ENCODE measurements at places on chromosomes 7 and 10.

GRCh38 chr7:155880721-155881120 is 68.5 kb upstream of the SHH start:
- no peak for DNase-seq

- DNase-seq = no peak
These were observed 198.8 kb downstream of the TNS3 start for GRCh38 chr7:47383072-47383471.

DNA sequence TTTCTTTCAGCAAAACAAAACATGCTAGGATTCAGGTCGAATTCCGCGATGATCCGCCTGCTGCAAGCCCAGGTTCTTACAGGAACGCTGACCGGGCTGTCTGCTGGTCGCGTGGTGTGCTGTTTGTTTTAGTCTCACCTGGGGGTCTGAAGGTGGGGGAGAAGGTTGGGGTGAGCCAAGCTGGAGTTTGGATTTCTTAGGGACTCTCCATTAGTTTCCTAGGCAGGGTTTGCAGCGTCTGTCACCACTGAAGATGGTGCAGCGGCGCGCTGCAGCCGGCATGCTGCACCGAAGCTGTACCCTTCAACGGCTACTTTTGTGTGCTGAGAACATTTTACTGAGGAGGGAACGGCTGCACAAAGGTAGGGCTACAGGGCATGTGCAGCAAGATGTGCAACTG is 48.7 kb downstream of the GCC1 start:
- no peak for DNase-seq

DNA sequence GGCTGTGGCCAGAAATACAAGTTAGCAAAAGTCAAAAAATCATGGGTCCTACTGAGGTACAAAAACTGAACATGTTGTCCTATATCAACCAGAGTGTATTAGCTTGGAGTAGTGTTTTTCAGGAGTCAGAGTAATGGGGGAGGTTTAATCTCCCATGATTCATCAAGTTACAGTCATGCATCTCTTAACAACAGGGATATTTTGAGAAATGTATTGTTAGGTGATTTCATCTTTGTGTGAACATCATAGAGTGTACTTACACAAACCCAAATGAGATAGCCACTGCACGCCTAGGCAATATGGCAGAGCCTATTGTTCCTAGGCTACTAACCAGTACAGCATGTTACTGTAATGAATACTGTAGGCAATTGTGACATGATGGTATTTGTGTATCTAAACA is 14.9 kb upstream of the TES start:
- DNase-seq = no peak

GRCh38 chr7:109407756-109408155 is 838.1 kb downstream of the DNAJB9 start:
- no peak for DNase-seq

DNA sequence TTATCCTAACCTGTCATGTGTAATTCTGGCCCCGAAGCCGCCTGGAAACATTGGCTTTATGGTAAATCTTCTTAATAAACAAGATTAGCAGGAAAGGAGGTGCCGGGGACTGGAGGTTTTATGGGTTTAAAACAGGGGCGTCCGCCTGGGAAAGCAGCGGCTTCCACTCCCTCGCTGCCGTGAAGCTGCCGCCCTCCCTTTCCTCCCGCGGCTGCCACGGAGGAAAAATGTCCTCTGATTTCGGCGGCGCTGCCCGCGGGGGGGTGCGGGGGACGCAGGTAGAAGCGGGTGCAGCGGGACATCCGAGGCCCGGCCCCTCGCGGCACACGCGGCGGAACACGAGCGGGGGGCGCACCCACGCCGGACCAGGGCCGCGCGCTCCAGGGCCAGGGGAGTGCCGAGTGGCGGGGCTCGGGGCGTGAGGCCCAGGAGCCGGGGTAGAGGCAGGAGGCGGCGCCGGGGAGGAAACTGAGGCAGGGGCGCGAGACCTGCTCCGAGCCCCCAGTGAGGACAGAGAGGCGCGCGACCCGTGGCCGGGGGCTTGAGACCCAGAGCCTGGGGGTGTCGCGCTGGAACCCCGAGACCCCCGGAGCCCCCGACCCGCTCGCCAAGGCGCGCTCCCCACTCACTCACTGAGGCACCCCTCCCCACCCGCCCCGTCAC is 993 bp downstream of the PTPRN2 start:
- no peak for DNase-seq

DNA sequence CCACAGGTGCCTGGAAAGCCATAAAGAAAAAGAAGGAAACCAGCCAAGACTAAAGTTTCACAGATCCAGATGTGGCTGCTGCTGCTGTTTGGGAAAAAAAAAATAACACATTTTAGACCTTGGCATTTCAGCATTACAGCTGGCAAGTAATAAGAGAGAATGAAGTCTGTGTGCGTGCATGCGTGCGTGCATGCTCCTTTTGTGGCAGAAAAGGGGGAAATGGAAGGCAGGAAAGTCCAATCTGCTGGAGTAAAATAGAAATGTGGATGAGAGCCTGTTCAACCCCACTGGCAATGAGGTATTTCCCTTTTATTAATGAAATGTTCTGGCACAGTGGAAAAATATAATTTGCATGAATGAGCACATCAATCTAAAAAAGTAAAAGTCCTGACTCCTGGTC is 137.0 kb upstream of the SEMA3A start:
- no peak for DNase-seq

DNA sequence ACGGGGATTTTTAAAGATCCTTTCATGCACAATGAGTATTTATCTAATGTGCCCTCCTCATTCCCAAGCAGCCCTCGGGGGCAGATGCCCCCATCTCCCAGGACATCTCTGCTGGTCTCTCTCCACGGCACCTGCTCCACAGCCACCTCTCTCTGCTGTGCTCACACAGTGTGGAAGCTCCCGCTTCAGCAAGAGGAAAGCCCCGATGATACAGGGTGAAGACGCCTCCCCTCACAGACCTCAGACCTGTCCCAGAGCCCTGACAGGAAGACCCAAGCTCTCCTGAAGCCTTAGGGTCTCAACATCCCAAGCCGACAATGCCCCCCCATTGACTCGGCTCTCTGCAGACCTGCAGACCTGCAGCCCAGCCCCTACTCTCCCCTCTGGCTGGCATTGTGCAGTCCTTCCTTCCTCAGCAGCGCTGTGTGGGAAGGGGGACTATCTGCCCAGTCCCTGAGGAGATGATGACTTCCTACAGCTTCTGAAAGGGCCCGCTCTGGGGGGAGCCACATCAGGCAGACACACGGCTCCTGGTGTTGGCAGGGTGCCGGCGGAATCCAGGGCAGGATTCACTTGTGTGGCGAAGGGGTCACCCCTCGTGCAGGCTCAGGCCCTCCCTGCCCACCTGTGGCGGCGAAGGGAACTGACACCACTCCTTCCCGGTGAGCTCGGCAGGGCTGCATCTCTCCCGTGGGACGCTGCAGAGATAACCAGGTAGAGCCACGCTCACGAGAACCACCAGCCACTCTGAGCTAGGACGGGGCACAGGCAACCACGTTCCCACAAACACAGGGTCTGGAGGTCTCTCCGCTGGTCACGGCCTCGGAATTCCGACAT is 61.8 kb downstream of the PTPRN2 start:
- DNase-seq = no peak

DNA sequence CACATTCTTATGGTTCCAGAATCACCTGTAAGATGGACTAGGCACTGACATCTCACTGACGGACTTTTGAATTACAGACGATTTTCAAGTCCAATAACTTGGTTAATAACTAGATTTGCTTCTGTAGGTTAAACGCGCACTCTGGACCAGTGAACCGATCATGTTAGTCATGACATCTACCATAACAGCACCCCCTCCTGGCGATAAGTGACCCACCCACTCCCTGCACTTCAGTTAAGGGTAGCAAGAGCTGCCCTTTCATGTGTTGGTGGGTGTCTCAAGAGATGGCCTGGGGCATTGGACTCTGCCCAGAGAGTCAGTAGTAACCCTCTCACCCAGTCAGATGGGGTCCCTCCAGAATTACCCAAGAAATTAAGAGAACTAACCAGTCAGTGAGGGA is 12.9 kb downstream of the GRM8 start:
- DNase-seq = no peak

GRCh38 chr7:123680580-123680979 is 24.9 kb downstream of the LMOD2 start:
- DNase-seq = no peak

- no peak for DNase-seq
These were observed 1.6 kb downstream of the FAM53B start for GRCh38 chr10:124742413-124743190.

GRCh38 chr7:116225860-116226259 is 15.5 kb downstream of the TES start:
- DNase-seq = no peak

- no peak for DNase-seq
These were observed 145.7 kb upstream of the AHR start for GRCh38 chr7:17152721-17153120.

DNA sequence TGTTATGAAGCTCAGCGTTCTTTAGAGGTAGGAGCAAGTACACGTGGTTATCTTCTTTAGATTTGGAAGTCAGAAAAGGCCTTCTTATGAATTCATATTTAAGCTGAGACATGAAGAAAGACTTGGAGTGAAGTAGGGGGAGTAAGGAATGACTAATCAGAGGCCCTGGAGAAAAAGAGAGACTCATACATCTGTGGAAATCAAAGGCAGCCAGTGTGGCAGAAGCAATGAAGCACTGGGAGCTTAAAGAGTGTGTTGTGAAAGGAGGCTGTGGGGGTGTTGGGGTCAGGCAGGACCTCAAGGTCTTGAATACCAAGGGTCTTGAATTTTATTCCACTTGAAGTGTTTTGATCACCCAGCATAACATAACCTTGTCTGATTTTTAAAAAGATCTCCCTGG is 35.7 kb upstream of the FGL2 start:
- DNase-seq = no peak

GRCh38 chr7:106358103-106358663 is 73.4 kb upstream of the NAMPT start:
- DNase-seq = no peak

Measured in keratinocyte (primary cell).